ENCODE measurements at places on chromosomes 12 and 14. TPM values are rescaled to one million over a fixed set of nuclear protein-coding genes. Genes with fewer than 3 reads are reported as not detected.

GRCh38 chr14:96979611-96980074, 182.5 kb downstream of the VRK1 start:
- no peak overlapping the region for H3K4me3 ChIP-seq
- H3K36me3 ChIP-seq, result no peaks in the 10 kb centered on the region

The ITGA7 gene
- 33.8 TPM for total RNA-seq

DNA sequence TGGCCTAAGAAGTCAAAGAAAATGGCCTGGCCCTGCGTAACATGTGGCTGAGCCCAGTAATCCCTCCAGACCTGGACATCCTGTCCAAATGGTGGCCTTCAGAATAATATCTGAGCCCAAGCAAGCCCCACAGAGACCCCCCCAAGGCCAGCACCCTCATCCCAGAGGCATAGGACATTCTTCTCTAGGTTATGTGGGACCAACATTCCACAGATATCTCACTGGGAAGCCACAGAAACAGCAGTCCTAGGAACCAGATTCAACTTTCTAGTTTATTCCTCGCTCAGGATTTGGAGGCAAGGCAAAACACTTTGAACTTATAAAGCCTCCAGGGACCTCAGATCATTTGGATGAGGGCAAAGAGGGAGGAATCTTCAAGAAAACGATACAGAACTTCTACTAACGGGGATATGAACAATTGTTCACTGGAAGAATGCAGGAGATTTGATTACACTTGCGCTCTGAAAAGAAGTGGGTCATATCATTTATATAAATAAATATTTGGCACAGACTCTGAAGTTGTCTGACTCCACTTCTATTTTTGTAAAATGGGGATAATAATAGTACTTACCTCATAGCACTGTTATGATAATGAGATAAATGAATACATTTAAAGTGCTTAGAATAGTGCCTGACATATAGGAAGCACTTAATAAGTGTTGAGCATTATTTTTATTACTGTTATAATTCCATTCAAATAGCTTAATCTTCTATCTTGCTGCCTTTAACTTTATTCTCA, 171.5 kb downstream of the NUAK1 start:
- no peaks in the 10 kb centered on the region for H3K27me3 ChIP-seq
- H3K4me1 ChIP-seq, result no peaks in the 10 kb centered on the region
- H3K27ac ChIP-seq, result no peak overlapping the region
- no peak overlapping the region for H3K4me3 ChIP-seq
- H3K36me3 ChIP-seq, result no peaks in the 10 kb centered on the region
- DNase-seq, result no peak

- peaks cover 26% of the 10 kb centered on the region for H3K4me1 ChIP-seq
- no peak for DNase-seq
- H3K27me3 ChIP-seq, result no peaks in the 10 kb centered on the region
Observed at GRCh38 chr12:116726694-116727093, 11.2 kb downstream of the SPRING1 start.

DNA sequence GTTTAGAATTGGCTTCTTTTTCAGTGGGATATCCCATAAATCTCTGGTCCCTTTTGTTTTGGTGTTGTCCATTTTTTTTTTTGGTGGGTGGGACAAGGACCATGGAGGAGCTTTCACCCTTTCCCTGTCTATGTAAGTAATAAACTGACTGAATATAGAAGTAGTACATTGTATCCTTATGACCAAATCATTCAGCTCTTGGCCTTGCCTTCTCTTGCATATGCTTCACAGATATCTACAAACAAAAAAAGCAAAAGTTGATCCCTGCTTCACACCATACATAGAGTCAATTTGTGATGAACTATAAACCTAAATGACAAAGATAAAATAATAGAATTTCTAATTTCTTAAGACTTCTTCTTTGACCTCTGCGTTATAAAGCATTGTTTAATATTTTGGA, 59.8 kb downstream of the SIX1 start:
- DNase-seq, result no peak
- H3K4me3 ChIP-seq, result no peak overlapping the region
- peaks cover 8% of the 10 kb centered on the region for H3K27me3 ChIP-seq
- H3K36me3 ChIP-seq, result no peaks in the 10 kb centered on the region
- no peaks in the 10 kb centered on the region for H3K4me1 ChIP-seq

Data from spleen (tissue), 13 donors.